ENCODE measurements at places on chromosomes 4 and X. TPM values are rescaled to one million over a fixed set of nuclear protein-coding genes. Genes with fewer than 3 reads are reported as not detected.

DNA sequence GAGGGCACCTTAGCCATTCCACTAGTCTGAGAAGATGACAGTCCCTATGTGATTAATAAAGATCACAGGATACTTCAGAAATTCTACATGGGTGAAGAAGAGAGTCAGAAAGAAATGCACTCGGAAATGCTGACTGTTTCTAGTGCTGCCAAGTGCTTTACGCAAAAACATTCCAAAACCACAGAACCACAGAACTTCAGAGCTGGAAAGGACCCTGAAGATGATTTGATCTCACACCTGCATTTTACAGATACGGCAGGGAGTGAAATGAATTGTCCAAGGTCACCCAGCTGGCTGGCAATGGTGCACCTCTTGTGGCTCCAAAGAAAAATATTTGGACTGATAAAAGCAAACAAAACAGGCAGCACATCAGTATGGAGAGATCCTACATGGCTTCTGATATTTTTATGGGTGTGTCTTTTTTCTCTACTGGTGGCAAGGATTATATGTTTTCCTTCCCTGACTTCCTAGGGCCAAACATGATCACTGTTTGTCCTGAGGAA, 115.9 kb downstream of the MAML3 start:
- no peak for DNase-seq

Gene FMR1
- total RNA-seq: 35.2 TPM

- DNase-seq: no peak
Observed at GRCh38 chrX:18368402-18368801, 13.9 kb upstream of the SCML2 start.

GRCh38 chr4:96240041-96240440, 400.1 kb downstream of the PDHA2 start:
- no peak for DNase-seq

DNA sequence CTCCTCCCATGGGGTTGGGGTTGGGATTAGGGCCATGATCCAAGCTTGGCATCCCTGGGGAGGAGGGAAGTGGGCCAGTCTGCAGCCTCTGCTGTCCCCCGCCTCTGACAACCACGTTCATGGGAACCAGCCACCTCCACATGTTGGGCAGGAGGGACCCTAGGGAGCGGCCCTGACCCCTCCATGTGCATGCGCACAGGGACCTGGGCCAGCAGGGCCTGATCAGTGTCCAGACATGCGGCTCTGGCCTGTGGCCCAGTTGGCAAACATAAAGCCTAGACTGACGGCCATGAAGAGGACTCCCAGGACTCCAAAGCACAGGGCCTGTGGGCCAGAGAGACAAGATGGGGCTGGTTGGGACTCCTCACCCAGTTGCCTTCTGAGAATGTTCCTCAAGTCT, 11.3 kb downstream of the SLC38A5 start:
- no peak for DNase-seq

DNA sequence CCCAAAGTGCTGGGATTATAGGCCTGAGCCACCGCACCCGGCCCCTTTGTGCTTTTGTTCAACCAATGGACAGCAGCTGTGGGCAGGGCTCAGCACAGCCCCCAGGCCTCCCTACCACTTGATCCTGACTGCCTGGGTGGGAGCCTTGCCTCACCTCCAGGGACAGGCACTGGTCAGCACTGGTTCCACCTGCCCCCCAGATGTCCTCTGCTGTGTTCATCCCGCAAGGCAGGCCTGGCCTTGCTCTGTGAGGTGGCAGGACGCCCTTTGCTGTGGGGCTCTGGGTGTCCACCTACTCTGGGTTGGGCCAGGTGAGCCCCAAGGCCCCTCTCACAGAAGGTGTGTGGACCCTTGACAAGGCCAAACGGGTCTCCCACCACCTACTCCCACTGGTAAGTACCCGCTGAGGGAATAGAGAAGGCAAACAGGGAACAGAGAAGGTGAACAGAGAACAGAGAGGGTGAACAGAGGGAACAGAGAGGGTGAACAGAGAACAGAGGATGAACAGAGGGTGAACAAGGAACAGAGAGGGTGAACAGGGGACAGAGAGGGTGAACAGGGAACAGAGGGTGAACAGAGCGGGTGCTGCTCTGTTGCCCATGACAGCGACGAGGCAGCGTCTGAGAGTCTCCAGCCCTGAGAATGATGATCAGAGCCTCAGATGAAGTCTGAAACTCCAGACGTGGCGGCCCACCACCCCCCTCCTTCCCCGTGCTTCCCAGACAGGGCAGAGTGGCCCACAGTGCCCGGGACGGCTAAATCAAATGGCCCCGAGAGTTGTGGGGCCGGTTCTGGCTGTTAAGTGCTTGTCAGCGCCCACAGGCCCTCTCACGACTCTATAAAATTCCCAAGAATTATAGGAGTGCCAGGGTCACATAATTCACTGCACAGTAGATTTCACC, 55.0 kb upstream of the NKX1-1 start:
- no peak for DNase-seq

DNA sequence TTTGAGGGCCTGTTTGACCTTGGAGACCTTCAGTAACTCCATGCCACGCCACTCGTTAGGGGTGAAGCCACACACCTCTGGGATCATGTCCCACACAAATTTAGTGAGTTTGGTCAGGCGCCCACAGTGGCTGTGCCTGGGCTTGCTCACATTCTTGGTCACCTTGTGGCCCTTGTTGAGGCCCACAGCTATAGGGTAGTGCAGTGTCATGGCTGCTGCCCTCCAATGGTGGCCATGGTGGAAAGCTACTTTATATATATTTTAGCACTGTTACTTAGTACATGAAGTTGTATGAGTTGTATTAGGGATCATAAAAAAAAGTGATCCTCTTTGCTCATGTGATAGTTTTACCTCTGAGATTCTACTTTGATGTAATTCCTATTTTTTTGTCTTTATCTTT, 985 bp upstream of the CXCL11 start:
- no peak for DNase-seq

Gene SATL1
- total RNA-seq: not detected

DNA sequence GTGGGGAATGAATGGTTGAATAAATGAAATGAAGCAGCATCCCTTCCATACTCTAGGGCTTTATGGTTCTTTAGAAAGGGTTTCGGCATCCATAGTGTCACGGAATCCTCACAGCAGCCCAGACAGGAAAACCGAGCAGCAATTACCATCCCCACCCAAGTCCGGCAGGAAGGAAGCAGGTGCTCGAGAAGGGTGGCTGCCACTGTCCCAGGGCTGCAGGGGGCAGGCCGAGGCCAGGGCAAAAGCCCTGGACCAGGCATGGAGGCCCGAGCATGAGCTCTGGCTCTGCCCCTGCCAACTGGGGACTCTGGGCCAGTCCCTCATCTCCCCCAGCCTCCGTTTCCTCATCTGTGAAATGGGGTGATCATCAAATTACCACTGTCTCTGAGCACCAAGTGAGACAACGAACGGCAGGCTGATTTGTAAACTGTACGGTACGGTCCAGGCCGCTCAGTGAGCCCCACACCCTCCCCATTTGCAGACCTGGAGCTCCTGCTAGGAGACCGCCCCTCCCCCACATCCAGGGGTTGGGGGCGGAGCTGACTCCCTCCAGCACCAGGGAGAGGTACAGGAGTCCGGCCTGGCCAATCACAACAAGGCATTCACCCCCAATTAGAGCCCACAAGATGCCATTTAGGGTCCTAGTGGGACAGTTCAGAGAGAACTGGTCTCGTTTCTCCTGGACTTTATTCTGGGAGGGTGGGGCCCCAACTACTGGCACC, 100.4 kb downstream of the WFS1 start:
- DNase-seq: peak; percentile 37

DNA sequence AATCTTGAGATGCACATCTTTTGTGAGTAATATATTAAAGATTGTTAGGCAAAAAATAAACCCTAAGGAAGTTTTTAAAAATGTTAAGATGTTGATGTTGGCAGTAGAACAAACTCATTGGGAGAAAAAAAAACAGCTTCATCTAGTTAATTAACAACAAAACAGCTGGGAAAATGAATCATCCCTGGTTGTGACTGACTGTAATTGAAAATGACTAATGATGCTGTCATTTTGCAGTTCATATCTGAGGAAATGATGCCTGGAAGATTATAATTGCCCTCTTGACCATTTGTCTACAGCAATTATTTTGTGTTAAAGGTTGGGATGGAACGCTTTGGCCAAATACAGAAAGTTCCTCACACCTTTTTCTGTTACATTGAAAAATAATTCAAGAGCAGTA, 760.4 kb upstream of the FTHL17 start:
- DNase-seq: no peak

DNA sequence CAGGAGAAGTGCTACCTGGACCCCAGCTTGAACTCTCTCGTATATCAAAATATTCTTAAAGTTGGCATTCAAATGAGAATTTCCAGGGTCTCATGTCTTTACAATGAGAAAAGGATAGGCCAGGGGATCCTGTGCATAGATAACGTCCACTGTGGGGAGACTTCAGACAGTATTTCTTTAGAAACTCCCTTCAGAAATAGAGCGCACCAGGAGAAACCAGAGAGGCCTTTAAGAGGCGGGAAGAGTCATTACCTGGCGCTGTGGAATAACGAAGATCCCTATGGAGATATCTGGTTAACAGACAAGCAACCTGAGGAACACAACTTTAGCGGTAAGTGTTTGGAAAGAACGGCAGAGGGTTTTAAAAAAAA, 600 bp downstream of the RADX start:
- DNase-seq: no peak

Gene NOP14
- total RNA-seq: 27.3 TPM

DNA sequence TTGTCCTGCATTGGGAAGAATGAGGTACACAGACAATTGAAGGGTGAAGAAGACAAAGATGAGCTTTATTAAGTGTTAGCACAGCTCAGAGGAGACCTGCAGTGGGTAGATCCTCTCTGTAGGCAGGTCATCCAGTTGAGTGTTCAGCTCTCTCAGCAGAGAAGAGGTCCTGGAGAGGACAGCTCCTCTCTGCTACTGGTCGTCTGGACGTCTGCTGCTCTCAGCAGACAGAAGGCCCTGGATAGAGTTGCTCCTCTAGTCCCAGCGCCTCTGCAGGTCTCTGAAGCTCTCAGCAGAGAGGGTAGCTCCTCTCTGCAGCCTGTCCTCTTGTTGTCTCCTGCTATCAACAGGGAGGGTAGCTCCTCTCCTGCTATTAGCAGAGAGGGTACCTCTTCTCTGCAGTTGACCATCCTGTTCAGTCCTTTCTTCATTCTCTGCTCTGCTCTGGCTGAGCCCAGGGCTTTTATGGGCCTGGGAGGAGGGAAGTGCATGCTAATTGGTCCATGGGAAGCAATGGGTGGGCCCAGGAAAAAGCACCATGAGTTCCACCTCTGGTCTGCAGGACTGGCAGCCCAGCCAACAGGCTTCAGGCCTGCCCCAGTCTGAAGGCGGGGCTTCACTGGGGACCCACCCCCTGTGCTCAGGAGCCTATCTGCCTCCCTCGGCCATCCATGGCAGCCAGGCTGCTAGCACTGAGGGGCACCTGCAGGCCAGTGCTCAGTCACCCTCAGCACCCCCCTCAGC, 54.1 kb upstream of the IBSP start:
- no peak for DNase-seq

GRCh38 chr4:84258905-84259830, 239.9 kb downstream of the NKX6-1 start:
- no peak for DNase-seq

GRCh38 chr4:95729596-95729995, 110.3 kb upstream of the PDHA2 start:
- DNase-seq: no peak

GRCh38 chrX:73903941-73904340, 340.9 kb downstream of the CHIC1 start:
- DNase-seq: no peak

DNA sequence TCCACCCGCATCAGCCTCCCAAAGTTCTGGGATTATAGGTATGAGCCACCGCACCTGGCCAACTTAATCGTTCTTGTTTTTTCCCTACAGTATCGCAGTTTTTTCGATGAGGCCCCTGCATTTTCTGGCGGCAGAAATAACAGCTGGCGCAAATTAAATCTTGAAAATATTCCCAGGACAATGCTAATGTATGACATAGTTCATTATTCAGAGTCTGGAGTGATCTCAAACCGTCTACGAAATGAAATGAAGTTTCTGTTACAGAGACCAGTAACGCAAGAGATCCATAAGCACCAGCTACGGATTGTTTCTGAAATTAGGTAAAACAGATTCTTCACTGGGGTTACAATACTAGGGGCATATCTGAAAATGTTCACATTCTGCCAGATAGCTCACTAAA, 27.3 kb downstream of the CXorf58 start:
- no peak for DNase-seq

Gene PLAC8
- total RNA-seq: 48.7 TPM

Measured in left lung (tissue), 14 donors.